Stimulated activated CD8-positive, alpha-beta memory T cell treated with anti-CD3 and anti-CD28 coated beads, Interleukin-2, amount 100 ng/mL, for 48 hours (primary cell): ENCODE measurements at places on chromosomes 2 and 18.

DNA sequence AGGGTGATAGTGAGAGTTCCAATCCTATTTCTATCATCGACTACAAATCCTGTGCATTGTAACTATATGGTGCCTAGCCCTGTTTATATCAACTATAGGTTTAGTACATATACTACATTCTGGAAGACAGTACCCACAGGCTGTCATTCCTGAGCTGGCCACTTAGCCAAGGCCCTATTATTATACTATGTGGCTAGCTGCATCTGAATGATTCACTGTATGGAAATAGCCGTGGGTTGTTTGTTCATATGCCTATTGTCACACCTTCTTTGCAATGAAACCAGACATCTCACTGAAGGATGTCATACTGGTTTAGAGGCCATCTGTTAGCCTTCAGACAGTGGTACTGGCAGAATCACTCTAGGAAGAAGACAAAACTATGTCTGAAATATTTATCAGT lies 62.3 kb upstream of the FSIP2 start:
- no peak for DNase-seq

- DNase-seq: no peak
Observed at GRCh38 chr2:55880416-55881143, 43.0 kb downstream of the EFEMP1 start.

DNA sequence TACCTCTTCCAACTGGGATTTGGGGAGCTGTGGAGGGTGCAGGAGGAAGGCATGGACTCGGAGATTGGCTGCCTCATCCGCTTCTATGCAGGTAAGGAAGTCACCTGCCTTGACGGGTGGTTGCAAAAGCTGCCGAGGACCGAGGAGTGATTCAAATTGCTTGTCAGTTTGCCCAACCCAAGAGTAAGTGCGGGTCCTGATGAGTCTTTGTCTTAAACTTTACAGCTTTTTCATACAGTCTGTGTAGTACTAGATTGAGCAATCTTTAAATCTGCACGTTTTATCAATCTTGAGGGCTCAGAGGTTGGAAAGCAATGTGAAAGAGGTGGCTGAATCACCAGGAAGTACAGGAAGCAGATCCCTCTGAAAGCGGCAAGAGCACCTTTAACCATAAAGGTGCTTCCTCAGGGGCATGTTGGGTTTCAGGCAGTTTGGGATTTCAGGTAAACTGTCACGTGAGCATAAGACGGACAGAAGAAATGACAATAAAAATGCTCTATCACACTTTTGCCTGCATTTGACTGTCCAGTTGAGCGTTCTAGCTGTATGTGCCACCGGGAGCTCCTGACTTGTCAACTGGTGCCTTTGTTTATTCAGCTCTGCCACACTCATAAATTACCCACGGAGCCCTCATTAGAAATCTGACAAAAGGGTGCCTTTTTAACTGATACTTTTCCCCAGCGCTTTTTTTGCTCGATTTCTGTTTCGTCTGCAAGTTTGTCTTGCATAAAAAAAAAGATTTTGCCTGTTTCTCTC lies 2.0 kb downstream of the PHLPP1 start:
- DNase-seq: no peak

- DNase-seq: no peak
Observed at GRCh38 chr18:23421277-23421676, 31.8 kb upstream of the RIOK3 start.

DNA sequence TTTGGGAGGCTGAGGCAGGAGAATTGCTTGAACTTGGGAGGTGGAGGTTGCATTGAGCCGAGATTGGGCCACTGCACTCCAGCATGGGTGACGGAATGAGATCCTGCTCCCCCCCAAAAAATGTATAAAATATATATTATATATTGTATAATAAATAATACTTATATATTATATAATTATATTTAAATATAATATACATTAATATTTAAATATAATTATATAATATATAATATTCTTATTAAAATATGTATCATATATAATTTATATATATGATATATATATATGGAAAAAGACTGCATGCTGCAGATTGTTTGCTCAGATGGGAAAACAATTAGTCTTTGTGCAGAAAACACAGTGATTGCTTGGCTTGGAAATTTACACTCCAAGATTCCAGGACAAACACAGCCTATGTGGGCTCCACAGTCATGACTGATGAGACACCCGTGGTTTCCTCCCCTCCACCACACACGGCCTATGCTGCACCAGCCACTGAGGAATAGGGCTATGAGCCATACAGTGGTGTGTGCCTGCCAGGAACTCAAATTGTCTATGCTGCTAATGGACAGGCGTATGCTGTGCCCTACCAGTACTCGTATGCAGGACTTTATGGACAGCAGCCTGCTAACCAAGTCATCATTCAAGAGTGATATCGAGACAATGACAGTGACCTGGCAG lies 30.0 kb downstream of the PMAIP1 start:
- no peak for DNase-seq

- no peak for DNase-seq
Observed at GRCh38 chr2:168457190-168457895, 1.3 kb downstream of the CERS6 start.

DNA sequence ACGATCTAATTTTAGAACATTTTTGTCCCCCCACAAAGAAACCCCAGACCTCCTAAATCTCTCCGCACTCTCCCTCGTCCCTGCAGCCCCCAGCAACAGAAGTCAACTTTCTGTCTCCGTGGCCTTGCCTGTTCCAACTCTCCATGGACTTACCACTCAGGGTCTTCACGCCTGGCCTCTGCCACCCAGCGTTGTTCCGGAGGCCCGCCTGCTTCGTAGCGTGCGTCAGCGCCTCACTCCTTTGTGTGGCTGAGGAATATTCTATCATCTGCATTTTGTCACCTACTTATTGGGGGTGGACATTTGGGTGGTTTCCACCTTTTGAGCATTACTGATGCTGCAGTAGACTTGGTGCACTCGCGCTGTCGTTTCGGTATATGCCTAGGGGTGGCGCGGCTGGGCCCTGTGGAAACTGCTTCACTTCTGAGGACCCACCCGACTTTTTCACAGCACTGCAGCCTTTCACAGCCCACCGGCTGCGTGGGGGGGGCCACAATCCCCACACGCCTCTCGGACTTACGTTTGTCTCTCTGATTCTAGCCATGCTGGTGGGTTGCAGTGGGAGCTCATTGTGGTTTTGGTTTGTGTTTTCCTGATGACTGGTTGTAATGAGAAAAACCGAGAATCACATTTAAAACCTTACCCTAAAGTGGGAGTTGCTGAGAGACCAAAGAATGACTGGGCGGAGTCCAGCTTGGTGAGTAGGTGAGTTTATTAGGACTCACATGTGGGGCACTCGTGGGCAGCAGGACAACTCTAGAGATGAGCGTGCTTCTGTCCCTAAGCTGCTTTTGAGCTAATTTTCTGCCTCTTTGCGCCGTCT lies 1.4 kb upstream of the HSBP1L1 start:
- DNase-seq: peak; percentile 43

- no peak for DNase-seq
Observed at GRCh38 chr18:63098018-63098981, 221.3 kb downstream of the BCL2 start.

- no peak for DNase-seq
Observed at GRCh38 chr2:119659601-119660342, 19.2 kb upstream of the TMEM177 start.

- DNase-seq: no peak
Observed at GRCh38 chr2:174603280-174603679, 5.7 kb upstream of the WIPF1 start.

DNA sequence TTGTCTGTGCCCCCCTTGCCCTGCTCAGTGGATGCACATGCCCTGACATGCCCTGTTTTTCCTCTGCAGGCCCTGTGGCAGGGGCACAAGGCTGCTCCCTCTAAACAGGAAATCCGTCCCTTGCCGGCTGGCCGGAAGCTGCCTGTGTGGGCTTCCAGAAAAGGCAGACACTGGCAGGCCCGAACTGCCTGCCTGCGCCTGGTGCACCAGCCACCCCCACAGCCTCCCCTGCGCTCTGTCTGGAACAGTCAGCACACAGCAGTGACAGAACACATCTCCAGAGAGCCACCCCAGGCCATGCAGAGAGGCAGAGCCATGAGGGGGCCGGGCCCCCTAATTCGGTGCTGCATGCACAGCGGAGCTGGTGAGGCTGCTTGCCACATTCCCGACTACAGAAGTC lies 33.5 kb downstream of the LOXHD1 start:
- no peak for DNase-seq

DNA sequence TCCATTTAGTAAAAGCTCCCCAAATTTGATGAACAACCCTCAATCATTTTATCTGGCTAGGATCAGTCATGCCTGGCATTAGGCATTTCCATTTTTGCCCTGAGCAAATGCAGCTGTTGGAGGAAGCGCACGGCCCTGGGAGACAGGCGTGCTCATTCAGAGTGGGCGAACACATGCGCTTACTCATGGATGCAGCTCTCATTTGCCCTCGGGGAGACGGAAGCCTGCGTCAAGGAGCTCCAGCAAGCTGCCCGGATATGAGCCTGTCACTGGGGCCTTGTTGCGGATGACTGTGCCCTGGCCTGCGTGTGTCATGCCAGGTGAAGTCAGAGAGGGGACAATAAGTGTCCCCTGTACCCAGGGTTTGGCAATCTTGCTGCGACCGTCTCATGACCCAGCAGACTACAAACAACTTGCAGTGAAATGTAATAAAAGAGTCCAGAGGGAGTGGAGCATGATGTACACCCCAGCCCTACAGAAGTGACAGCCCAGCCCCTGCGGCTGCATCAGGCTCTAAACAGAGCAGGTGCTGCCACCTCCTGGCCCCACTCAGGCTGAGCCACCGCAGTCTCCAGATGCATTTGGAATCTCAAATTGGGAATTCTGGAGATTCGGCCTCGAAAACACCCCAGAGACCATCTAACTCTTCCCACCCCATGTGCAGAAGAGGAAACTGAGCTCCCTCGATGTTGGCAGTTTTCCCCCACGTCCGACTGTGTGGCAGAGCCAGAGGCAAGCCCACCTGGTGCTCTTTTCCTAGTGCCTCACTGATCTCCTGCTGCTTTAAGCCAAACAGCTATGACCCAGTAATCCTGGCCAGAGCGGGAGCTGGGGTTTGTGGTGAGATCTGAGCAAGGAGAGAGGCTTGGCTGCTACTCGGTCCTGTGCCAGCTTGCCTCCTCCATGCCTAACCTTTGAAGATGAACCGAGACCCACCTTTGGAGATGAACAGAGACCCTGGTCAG lies 105.0 kb upstream of the ALK start:
- no peak for DNase-seq

GRCh38 chr2:172282944-172283343 lies 144.4 kb upstream of the ITGA6 start:
- no peak for DNase-seq

GRCh38 chr2:150146879-150147278 lies 340.6 kb downstream of the RND3 start:
- DNase-seq: no peak

DNA sequence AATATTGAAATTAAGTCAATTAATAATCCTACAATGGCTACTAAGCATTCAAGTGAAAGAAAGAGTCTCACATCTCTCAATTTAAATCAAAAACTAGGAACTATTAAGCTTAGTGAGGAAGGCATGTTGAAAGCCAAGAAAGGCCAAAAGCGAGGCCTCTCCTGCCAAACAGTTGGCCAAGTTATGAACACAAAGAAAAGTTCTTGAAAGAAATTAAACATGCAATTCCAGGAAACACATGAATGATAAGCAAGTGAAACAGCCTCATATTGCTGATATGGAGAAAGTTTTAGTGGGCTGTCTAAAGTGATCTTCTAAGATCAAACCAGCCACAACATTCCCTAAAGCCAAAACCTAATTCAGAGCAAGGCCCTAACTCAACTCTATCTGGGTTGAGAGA lies 11.8 kb downstream of the RDH14 start:
- DNase-seq: no peak

GRCh38 chr2:37156071-37156856 lies 516 bp downstream of the EIF2AK2 start:
- peak; percentile 10 for DNase-seq

DNA sequence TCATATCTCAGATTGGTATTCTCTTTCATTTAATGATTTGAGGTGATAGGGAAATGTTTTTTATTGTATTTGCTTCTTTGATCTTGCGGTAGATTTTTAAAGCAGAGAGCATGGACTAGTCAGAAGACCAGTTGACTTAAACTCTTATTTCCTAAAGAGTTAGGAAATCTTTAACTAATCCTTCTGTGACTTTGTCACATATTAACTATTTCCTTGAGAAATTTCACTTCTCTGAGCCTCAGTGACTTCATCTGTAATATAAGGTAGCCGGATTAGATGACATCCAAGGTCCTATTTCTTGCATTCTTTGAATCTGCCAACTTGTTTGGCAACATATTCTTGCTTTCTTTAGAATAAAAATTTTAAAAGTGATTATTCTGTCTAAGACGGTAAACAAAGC lies 55.6 kb downstream of the MTX2 start:
- DNase-seq: no peak

DNA sequence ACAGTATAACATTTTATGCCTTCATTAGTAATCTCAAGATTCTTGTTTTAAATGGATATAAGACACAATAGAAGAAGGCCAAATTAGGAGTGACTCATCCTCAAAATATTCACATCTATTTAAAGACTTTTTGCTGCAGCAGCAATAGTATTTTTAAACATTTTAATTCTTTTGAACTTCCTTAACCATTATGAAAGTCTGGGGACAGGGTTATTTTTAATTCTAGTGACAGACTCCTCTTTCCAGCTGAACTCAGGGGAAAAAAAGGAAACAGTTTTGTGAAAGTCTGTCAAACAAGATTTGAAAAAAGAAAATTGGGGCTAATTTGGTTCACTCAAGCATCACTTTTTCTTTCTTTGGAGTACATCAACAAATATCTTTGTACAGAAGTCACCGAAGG lies 541.8 kb downstream of the NUP35 start:
- no peak for DNase-seq

GRCh38 chr2:223545830-223546229 lies 56.3 kb downstream of the SCG2 start:
- DNase-seq: no peak

DNA sequence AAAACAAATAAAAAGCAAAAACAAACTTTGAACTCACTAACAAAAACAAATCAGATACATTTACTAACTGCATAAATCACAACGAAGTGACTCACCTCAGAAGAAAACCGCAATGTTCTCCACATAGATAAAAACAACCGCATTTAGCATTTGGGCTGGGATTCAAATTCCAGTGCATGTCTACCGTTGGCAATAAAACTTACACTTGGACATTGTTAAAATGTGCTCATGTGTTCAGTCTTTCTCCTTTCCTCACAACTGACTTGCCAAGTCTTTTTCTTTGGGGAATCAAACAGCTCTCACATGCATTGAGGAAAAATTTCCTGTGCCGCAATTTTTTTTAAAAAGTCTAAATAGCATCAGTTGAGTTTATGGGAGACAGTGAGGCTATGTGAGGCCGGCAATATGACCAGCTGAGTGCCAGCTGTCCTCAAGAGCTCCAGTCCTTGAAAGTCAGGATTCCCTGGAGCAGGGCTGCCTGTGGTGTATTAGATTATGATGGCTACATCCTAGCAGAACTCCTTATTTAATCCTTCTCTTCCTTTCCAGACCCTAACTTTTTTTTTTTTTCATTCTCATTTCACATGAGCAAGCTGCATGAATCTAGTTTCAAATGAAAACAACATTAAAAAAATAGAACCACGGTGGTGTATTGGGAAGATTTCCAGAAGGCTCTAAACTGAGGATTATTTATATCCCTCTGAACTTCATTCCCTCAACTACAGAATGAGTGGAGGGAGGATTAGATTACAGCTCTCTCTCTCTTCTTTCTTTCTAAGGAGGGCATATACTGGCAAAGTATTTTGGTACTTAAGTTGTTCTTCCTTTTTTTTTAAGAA lies 70.2 kb upstream of the MEIS1 start:
- no peak for DNase-seq

GRCh38 chr2:152415796-152416195 lies 80.8 kb downstream of the FMNL2 start:
- no peak for DNase-seq

GRCh38 chr2:10237392-10238321 lies 65.0 kb upstream of the HPCAL1 start:
- no peak for DNase-seq
